ENCODE measurements at places on chromosomes 2 and 18. TPM values are rescaled to one million over a fixed set of nuclear protein-coding genes. Genes with fewer than 3 reads are reported as not detected.

The ITPRIPL1 gene
- not detected for polyA plus RNA-seq

The GALNT3 gene
- 7.4 TPM for polyA plus RNA-seq

The RAX gene
- not detected for polyA plus RNA-seq

The APLF gene
- polyA plus RNA-seq: 0.40 TPM

The CIB4 gene
- not detected for polyA plus RNA-seq

The ZAP70 gene
- not detected for polyA plus RNA-seq

The AGXT gene
- not detected for polyA plus RNA-seq

The MYL12B gene
- 409 TPM for polyA plus RNA-seq

The RIT2 gene
- polyA plus RNA-seq: 1.1 TPM

The CCDC148 gene
- 1.8 TPM for polyA plus RNA-seq

The ARHGAP28 gene
- 9.8 TPM for polyA plus RNA-seq

The SLC35G4 gene
- not detected for polyA plus RNA-seq

The TMBIM1 gene
- polyA plus RNA-seq: not detected

The CD8B gene
- not detected for polyA plus RNA-seq

The ALPP gene
- polyA plus RNA-seq: not detected

The EVX2 gene
- not detected for polyA plus RNA-seq

The CYP27A1 gene
- polyA plus RNA-seq: not detected

The FOXD4L1 gene
- polyA plus RNA-seq: 0.82 TPM

The FBXO36 gene
- polyA plus RNA-seq: 5.4 TPM

The RGPD4 gene
- polyA plus RNA-seq: 0.26 TPM

The HNRNPA3 gene
- polyA plus RNA-seq: 134 TPM

The MROH2A gene
- polyA plus RNA-seq: not detected

The NT5C1B gene
- polyA plus RNA-seq: not detected

The PROKR1 gene
- polyA plus RNA-seq: 0.06 TPM

The MC4R gene
- 2.1 TPM for polyA plus RNA-seq

The NOSTRIN gene
- not detected for polyA plus RNA-seq

The FOXI3 gene
- not detected for polyA plus RNA-seq

The CUL3 gene
- polyA plus RNA-seq: 53.9 TPM

The CAVIN2 gene
- not detected for polyA plus RNA-seq
